ENCODE measurements at places on chromosomes 2 and 18. TPM values are rescaled to one million over a fixed set of nuclear protein-coding genes. Genes with fewer than 3 reads are reported as not detected.

DNA sequence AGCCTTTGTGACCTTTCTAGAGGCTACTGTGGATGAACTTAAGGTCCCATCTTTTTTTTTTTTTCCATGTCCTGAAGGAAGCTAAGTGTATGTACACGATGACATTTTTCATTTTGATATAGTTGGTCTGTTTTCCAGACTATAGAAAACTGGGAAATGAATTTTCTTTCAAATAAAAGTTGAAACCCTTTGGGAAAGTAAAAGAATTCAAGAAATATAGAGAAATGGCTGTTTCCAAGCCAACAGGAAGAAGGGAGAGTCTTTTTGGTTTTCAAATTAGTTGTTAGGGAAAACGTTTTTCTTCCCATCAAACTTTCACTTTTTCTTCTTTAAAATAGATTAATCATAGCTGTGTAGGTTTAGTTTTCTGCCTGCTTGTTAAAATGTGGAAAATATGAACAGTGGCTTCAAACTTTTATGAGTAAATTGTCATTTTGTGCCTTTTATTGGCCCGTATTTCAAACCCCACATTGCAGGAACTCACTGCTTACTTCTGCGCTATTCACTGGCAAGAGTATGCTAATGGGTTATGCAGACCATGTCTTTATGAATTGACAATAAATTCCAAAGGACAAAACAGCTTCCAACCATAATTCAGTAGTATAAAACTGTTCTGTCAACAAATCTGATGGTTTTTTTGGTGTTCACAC, 27.7 kb upstream of the LYPD1 start:
- peaks cover 13% of the 10 kb centered on the region for H3K4me1 ChIP-seq
- no peak overlapping the region for H3K4me3 ChIP-seq
- H3K27me3 ChIP-seq = no peaks in the 10 kb centered on the region
- no peak for DNase-seq

- H3K27ac ChIP-seq = peak overlapping the region; percentile 84
- H3K4me1 ChIP-seq = peaks cover 50% of the 10 kb centered on the region
- DNase-seq = peak; percentile 67
- H3K27me3 ChIP-seq = no peaks in the 10 kb centered on the region
These were observed 2.2 kb downstream of the RND3 start for GRCh38 chr2:150485114-150485870.

DNA sequence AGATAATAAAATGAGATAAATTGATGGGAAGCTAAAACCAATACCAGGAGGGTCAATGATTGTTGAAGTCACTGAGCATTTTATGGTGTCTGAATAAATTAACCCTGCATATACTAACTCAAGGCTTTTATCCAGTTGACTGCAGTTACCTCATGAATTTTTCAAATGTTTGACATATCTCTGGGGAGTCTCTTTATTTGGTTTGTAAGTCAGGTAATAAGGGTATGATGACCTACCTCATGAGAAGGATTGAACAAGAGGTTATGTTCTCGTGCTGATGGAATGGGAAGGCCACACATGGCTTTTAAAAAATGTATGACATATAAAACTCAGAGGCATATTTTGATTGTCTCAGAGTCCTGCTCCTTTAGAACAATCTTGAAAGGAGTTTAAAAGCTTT, 237.6 kb downstream of the THSD7B start:
- H3K36me3 ChIP-seq = no peaks in the 10 kb centered on the region
- no peaks in the 10 kb centered on the region for H3K27me3 ChIP-seq
- H3K27ac ChIP-seq = no peak overlapping the region
- H3K4me1 ChIP-seq = no peaks in the 10 kb centered on the region

GRCh38 chr2:176261136-176261535, 8.1 kb upstream of the MTX2 start:
- no peak overlapping the region for H3K4me3 ChIP-seq
- DNase-seq = no peak
- no peaks in the 10 kb centered on the region for H3K36me3 ChIP-seq
- H3K4me1 ChIP-seq = no peaks in the 10 kb centered on the region

Gene ARID5A
- total RNA-seq = 8.5 TPM

Gene GREB1
- 31.9 TPM for total RNA-seq

Gene MYL1
- not detected for total RNA-seq

- H3K27ac ChIP-seq = no peak overlapping the region
- peaks cover 84% of the 10 kb centered on the region for H3K27me3 ChIP-seq
- H3K4me3 ChIP-seq = no peak overlapping the region
These were observed 3.9 kb upstream of the MLPH start for GRCh38 chr2:237483018-237483731.

- H3K36me3 ChIP-seq = no peaks in the 10 kb centered on the region
- H3K27ac ChIP-seq = no peak overlapping the region
These were observed 31.9 kb downstream of the EFEMP1 start for GRCh38 chr2:55891671-55892094.

Gene SERPINB2
- not detected for total RNA-seq

GRCh38 chr18:62361288-62361687, 36.2 kb downstream of the TNFRSF11A start:
- H3K27ac ChIP-seq = no peak overlapping the region
- no peaks in the 10 kb centered on the region for H3K36me3 ChIP-seq
- H3K4me1 ChIP-seq = peaks cover 8% of the 10 kb centered on the region
- no peak overlapping the region for H3K4me3 ChIP-seq
- DNase-seq = no peak
- H3K27me3 ChIP-seq = no peaks in the 10 kb centered on the region

DNA sequence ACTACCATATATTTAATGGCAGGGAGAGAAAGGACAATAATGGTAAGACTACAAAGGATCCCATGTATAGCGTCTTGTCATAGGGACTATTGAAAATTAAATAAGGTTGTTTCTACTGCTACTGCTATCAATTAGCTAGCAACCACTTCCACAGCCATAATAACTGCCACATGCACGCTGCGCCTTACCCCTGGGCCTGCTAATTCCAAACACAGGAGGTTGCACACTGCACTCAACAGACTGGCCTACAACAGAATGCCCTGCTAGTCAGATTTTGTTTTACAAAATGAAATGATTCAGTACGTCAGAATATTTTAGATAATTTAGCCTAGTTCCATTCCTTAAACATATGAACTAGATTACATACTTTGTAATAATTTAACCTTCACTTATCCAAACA, 121.0 kb upstream of the SMAD7 start:
- DNase-seq = no peak
- no peak overlapping the region for H3K27ac ChIP-seq
- H3K4me3 ChIP-seq = no peak overlapping the region
- no peaks in the 10 kb centered on the region for H3K4me1 ChIP-seq
- no peaks in the 10 kb centered on the region for H3K27me3 ChIP-seq

DNA sequence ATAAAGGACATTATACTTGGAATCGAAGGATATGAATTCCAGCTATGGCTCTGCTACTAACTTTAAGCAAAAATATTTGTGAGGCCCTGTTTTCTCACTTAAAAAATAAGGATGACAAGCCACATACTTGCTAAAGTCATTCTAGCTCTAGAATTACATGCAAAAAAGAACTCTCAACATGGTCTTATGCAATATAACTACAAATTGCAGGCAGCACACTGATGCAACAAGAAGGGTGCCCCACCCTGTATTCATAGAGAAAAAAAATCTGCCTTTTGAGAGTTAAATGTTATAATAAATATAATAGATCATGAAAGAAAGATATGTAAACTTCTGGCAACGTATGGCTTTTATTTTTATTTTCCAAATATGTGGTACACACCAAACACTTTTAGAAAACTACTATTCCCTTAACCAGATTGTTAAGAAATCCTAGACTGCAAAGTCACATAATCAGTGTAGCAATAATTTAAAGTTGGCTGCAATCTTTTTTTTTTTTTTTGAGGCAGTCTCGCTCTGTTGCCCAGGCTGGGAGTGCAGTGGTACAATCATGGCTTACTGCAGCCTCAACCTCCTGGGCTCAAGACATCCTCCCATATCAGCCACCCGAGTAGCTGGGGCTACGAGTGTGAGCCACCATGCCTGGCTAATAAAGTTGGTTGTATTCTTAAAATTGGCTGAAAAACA, 40.2 kb upstream of the WDSUB1 start:
- H3K4me1 ChIP-seq = no peaks in the 10 kb centered on the region
- DNase-seq = no peak
- no peak overlapping the region for H3K4me3 ChIP-seq
- no peak overlapping the region for H3K27ac ChIP-seq
- H3K27me3 ChIP-seq = no peaks in the 10 kb centered on the region

- peaks cover 21% of the 10 kb centered on the region for H3K36me3 ChIP-seq
- DNase-seq = no peak
- peaks cover 96% of the 10 kb centered on the region for H3K4me1 ChIP-seq
These were observed 72.2 kb downstream of the BCL11A start for GRCh38 chr2:60481257-60481656.

GRCh38 chr18:77547757-77548156, 298.1 kb downstream of the GALR1 start:
- no peaks in the 10 kb centered on the region for H3K36me3 ChIP-seq
- H3K4me3 ChIP-seq = no peak overlapping the region
- no peaks in the 10 kb centered on the region for H3K4me1 ChIP-seq
- DNase-seq = no peak

Gene CHRNG
- not detected for total RNA-seq

Gene PID1
- total RNA-seq = 1.3 TPM

GRCh38 chr18:77067291-77068061, 65.1 kb downstream of the MBP start:
- H3K27ac ChIP-seq = 0 out of 2 replicates have a peak overlapping the region, but pooled peaks have one; percentile 11
- DNase-seq = no peak
- H3K27me3 ChIP-seq = no peaks in the 10 kb centered on the region
- no peak overlapping the region for H3K4me3 ChIP-seq
- H3K4me1 ChIP-seq = peaks cover 44% of the 10 kb centered on the region

DNA sequence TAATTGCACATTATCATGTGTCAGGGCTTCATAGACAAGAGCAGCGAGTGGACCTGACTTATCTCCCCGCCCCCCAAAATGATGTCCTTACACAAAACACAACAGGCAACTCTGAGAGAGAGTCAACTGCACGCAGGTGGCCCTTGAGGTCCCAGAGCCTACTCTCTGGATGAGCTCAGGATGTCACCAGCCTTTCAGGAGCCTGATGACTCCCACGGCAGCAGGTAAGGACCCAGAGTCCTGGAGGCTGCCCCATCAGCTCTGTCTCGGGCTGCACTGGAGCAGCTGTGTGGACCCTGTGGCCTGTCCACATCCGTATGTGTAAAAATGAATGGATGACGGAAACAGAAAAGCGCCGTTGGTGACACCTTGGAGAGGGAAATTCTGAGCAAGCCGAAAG, 130.9 kb downstream of the HDAC4 start:
- no peaks in the 10 kb centered on the region for H3K36me3 ChIP-seq
- peaks cover 84% of the 10 kb centered on the region for H3K4me1 ChIP-seq
- no peak for DNase-seq
- H3K27me3 ChIP-seq = no peaks in the 10 kb centered on the region
- no peak overlapping the region for H3K4me3 ChIP-seq

DNA sequence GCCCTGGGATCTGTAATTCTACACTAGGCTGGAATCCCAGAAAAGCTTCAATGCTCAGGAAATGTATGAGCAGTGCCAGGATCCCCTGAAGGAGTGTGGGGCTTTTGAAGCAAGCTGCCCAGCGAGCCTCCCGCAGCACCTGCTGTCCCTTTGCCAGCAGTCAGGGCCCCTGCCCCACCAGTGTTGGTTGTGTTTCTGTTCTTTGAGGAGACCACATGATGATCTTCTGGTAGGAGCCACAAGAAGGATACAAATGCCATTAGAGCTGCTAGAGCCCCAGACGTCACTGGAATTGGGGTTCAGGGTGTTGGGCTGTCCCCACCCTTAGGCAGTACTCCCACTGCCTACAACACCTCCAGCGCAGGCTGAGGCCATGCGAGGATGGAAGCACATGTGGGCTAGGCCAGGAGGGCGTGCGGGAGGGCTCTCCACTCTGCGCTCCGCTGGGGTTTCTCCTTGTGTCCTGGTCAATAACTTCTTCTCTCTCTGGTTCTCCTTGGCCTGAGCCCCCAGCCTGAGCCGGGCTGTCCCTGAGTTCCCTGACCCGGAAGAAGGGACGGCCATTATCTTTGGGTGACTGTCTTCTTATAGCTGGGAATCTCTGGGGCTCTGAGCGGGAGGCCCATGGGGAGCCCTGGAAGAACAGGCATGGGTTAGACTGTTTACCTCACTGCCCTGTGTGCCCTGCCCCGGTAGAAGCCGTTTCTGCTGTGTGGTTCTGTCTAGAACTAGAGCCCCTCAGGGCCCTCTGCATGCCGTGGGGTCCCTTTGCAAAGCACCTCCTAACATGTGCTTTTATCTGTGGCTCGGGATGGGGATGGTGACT, 73.9 kb downstream of the LRRFIP1 start:
- no peaks in the 10 kb centered on the region for H3K27me3 ChIP-seq
- H3K4me3 ChIP-seq = peak overlapping the region; percentile 50
- DNase-seq = no peak
- H3K27ac ChIP-seq = peak overlapping the region; percentile 99
- no peaks in the 10 kb centered on the region for H3K36me3 ChIP-seq
- H3K4me1 ChIP-seq = peaks cover 83% of the 10 kb centered on the region

Gene MC4R
- not detected for total RNA-seq

DNA sequence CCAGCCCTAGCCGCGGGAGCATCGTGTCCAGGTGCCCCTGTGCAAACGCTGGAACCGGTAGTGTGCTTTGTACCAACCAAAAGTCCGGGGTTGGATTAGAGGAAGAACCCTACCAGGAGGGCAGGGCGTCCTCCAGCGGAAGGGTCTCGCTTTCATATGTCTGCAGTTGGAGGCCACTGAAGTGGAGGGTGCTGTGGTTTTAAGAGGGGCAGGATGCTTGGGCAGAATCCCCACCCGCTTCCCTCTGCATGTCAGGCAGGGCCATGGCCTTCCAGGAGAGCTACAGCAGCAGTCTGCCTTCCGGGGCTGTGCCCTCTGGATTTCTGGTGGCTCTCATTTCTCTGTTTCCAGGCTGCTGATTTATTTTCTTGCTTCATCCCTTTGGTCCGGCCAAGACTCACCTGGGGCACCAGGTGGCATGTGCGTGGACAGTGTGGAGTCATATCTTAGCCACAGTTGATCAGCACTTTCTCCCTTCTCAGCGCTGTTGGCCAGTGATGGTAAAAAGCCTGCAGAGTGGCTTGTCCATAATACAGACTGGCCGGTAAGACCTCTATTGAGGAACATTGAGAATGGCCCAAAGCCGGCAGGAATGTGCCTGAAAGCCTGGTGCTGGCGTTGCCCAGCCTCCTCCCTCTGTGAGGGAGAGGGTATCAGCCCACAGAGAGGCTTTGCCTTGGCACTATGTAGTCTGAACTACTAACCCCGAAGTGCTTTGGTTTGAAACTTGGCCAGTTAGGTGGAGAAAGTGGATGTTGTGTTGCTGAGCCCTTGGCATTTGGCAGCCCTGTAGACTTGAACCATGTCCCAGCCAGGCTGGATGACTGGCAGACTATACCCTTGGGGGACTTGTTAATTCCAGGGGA, 1.8 kb downstream of the AGAP1 start:
- peaks cover 59% of the 10 kb centered on the region for H3K4me1 ChIP-seq
- H3K27me3 ChIP-seq = peaks cover 31% of the 10 kb centered on the region
- no peak for DNase-seq
- peak overlapping the region; percentile 73 for H3K4me3 ChIP-seq
- H3K27ac ChIP-seq = no peak overlapping the region
- H3K36me3 ChIP-seq = no peaks in the 10 kb centered on the region

GRCh38 chr18:10367836-10368235, 86.6 kb upstream of the APCDD1 start:
- peaks cover 22% of the 10 kb centered on the region for H3K4me1 ChIP-seq
- no peak for DNase-seq
- H3K36me3 ChIP-seq = peaks cover 11% of the 10 kb centered on the region
- peaks cover 8% of the 10 kb centered on the region for H3K27me3 ChIP-seq

Gene TUBB8B
- 1.2 TPM for total RNA-seq

Gene NTSR2
- total RNA-seq = not detected

Gene LRRC30
- total RNA-seq = not detected
